ENCODE measurements at places on chromosomes 11 and 22.

DNA sequence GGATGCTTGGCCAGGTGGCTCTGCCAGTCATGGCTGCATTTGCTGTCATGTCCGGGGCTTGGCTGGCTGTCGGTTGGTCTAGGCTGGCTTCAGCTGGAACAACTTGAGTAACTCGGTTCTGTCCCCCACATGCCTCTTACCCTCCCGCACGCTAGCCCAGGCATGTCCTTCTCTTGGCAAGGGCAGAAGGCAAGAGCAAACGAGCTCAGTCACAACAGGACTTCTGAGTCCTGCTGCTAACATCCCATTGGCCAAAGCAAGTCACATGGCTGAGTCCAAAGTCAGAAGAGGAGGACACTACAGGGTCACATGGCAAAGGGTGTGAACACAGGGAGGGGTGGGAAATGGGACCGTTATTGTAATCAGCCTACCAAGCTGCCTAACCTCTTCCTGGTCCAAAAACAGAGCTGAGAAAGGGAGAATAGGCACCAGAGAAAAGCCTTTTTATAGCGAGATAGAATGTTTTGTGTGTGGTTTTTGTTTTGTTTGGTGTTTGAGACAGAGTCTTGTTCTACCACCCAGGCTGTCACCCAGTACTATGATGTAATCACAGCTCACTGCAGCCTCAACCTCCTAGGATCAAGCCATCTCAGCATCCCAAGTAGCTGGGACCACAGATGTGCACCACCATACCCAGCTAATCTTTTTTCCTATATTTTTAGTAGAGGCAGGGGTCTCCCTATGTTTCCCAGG, 81.9 kb downstream of the MN1 start:
- peak; percentile 51 for DNase-seq

- DNase-seq: no peak
Measured at GRCh38 chr11:2772544-2773031, 72.8 kb upstream of the KCNQ1OT1 start.

GRCh38 chr11:134349109-134349801, 17.5 kb downstream of the GLB1L2 start:
- no peak for DNase-seq

DNA sequence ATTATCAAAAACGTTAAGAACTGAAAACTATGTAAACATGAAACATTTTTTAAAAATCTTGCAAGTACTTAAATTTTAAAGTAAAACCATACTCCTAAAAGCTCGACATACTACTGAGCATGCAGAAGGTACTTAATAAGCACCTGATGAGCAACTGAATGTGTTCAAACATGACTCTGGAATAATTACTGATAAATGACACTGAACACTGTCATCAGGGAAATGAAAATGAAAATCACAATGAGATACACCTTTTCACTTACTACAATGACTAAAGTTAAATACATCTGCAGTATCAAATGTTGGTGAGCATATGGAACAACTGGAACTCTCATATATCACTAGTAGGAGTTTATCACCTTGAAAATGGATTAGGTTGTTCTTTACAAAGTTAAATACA, 65.2 kb downstream of the PICALM start:
- no peak for DNase-seq

GRCh38 chr11:119688356-119688755, 40.6 kb downstream of the NECTIN1 start:
- no peak for DNase-seq

DNA sequence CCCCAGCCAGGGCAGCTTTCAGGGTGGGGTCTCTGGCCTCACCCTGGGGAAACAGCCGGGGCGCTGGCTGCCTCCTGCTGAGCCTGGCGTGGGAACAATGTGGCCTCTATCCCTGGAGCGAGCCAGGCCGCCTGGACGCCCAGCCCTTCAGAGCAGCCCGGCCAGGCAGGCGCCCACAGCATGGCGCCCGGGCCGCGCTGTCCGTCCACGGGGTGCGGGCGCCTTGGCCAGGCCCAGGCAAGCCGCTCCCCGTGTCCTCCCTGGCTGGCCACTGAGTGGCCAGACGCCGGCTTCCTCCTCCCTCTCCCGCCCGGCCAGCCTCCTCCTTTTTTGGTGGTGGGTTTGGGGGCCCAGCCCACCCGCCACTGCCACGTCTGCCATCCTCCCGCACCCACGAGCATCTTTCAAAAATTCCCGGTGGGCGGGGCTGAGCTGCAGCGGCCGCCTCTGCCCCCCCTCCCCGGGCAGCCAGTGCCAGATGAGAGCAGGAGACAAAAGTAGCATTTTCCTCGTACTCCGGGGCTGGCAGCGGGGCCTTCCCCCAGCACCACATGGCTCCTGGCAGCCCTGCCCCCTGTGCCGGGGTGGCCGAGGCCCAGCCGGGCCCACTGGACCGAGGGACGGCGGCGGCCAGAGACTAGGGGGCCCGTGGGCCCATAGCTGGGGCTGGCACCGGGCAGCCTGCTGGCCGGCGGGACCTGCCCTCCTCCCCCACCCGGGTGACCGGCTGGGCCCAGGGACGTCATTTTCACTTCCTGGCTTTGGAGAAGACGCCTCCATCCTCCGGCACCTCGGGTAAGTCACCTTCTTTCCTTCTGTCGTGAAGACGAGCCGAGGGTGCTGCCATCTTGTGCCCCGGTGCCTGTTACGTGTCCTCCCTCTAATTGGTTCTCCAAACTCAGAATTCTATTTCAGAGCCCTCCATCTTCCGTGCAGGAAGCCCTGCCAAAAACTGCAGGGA, 70.2 kb upstream of the PPARA start:
- no peak for DNase-seq

- DNase-seq: peak; percentile 32
Measured at GRCh38 chr11:128555606-128556005, 31.8 kb downstream of the ETS1 start.

- DNase-seq: no peak
Measured at GRCh38 chr11:113085446-113085845, 124.2 kb downstream of the NCAM1 start.

- no peak for DNase-seq
Measured at GRCh38 chr11:77183431-77183984, 55.5 kb downstream of the MYO7A start.

GRCh38 chr11:12585861-12586260, 88.4 kb upstream of the TEAD1 start:
- DNase-seq: no peak

DNA sequence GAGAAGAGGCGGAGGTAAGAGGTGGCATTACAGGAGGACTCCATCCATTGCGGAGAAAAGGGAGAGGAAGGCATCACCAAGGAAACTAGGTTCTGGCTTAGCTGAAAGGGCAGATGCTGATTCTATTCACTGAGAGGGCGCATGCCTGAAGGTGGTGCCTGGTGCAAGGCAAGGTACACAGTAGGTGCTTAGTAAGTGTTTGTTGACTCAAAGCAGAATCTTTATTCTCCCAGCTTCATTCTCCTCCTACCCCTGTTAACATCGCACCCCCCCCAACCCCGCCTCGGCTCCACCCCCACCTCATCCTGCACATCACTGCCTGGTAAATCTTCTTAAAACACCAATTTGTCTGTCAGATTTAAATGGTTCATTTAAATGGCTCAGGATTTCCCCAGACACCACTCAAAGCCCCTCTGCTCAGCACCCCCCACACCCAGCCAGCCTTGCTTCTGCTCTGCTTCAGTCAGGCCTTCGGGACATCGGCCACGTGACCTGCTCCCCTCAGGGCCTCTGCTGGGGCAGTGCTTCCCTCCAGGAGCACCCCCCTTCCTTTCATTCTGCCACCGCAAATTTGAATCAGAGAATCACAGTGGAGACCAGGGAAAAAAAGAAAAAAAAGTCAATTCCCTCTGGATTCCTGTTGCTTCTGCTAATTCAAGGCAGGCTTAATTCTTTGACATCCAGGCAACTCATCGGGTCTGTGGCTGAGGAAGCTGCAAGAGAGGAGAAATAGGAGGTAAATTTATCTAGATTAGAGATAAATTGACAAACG, 17.8 kb upstream of the RCN1 start:
- DNase-seq: peak; percentile 75

DNA sequence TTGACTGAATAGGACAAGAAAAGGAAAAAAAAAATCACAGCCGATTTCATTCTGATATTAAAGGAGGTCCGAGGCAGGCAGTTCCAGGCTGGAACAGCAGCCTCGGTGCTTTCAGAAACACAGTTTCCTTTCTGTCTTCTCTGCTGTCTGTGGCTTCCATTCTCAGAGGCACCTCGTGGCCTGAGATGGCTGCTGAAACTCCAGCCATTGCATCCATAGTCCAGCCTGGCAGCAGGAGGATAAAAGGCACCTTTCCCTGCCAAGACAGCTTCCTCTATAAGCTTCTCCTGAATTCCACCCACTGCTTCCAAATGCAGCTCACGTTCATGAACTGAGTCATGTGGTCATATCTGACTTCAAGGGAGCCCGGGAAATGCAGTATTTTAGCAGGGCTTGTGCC, 390.5 kb downstream of the TBC1D22A start:
- no peak for DNase-seq

DNA sequence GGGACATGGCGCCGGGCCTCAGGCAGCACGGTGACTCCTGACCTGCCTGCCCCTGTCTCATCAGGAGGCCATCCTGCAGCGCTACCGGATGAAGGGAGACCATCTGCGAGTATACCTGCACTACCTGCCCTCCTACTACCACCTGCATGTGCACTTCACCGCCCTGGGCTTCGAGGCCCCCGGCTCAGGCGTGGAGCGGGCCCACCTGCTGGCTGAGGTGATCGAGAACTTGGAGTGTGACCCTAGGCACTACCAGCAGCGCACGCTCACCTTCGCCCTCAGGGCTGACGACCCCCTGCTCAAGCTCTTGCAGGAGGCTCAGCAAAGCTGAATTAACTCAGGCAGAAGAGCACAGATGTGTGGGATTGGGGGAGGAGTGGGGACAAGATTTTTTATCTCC, 10.2 kb upstream of the ST3GAL4 start:
- DNase-seq: no peak

- DNase-seq: peak; percentile 46
Measured at GRCh38 chr22:44329179-44329796, 16.5 kb upstream of the SHISAL1 start.

- peak; percentile 74 for DNase-seq
Measured at GRCh38 chr22:30922151-30922611, 46.4 kb downstream of the MORC2 start.

DNA sequence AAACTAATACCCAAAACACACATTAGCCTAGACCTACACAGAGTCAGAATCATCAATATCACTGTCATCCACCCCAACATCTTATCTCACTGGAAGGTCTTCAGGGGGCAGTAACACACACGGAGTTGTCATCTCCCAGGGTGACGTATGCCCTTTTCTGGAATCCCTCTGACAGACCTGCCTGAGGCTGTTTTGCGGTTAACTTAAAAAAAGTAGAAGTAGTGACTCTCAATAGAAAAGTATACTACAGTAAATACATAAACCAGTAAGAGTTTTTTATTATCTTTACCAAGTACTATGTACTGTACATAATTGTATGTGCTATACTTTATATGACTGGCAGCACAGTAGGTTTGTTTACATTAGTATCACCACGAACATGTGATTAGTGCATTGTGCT, 80.5 kb downstream of the PGR start:
- DNase-seq: no peak

- DNase-seq: no peak
Measured at GRCh38 chr11:17395554-17395961, 7.1 kb upstream of the KCNJ11 start.

GRCh38 chr22:35076630-35077029, 10.7 kb downstream of the ISX start:
- no peak for DNase-seq

- no peak for DNase-seq
Measured at GRCh38 chr11:111123463-111124398, 121.8 kb upstream of the POU2AF2 start.

DNA sequence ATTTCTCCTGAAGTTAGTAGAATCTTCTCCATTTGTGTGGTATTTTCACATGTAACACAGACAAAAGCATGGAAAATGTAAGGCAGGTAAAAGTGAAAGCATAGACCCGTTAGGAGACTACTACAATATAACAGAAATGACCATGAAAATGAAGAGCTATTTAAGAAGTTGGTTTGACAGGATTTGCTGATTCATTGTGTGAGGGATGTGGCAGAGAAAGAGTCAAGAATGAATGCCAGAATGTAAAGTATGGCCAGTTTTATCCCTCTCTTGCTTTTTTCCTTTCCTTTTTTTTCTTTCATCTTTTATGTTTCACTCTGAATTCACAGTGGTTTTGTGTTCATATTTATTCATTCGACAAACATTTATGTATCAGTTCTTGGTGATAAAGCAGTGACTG, 115.9 kb downstream of the ARFGAP2 start:
- no peak for DNase-seq

- DNase-seq: no peak
Measured at GRCh38 chr22:38431266-38432010, 23.6 kb downstream of the KCNJ4 start.

- no peak for DNase-seq
Measured at GRCh38 chr22:23076896-23077572, 6.7 kb downstream of the GNAZ start.

GRCh38 chr22:26321469-26321913, 107.6 kb upstream of the ASPHD2 start:
- DNase-seq: no peak

Data from WERI-Rb-1 (cell line).